Neuronal stem cell (in vitro differentiated cells): ENCODE measurements at places on chromosomes 6 and 20.

GRCh38 chr6:113591896-113592827 is 265.0 kb upstream of the MARCKS start:
- no peak for DNase-seq

DNA sequence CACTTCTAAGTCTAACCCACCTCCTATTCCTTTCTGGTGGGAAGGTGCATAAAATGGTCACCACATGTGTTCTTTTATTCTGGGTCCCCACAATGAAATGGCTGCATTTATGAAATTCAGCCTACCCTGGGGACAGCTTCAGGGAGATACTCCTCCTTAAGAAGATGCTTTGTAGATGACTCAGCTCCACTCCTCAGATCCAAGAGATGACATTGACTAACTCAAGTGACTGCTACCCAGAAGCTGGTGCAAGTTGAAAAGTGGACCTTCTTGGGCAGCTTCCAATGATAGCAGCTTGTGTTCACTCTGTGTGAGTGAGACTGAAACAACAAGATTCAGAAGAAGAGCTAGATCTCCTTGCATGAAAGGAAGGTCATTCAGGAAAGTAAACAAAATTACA is 113.4 kb downstream of the SCP2D1 start:
- no peak for DNase-seq

GRCh38 chr6:25899123-25899522 is 25.1 kb upstream of the SLC17A3 start:
- DNase-seq = peak; percentile 17

DNA sequence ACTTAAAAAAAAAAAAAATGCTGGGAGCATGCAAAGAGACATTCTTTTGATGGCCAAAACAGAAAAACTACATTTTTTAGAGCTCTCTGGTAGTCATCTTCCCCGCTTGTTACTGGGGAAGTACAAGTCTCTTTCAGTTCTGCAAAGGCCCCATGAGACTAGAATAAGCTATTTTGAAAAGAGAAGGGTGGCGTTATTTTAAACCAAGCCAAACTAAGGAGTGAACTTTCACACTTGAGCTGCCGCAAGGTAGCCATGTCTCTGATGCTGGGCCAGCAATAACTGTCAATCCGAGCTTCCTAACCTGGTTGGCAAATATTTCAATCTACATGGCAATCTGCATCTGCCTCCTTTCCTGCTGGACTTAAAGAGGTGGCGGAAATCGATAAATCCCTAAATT is 96.7 kb downstream of the L3MBTL3 start:
- no peak for DNase-seq

DNA sequence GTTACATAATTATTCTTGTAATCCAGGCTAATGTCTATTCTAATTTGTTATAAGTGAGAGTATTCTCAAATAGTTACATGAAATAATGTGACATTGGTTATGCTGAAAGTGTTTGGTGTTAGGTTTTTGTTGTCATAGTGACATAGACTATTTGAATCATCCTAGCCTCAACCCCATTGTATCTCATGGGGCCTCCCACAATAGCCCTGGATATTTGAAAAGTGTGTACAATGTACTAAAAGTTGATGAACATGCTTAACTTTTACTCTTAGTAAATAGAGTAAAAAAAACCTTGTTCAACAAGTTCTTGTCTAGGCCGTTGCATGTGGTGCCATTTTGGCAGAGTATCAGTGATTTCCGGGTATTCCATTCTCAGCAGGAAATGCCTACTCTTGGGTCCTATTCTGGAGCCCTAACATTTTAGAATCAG is 83.0 kb downstream of the RTN4IP1 start:
- DNase-seq = no peak

GRCh38 chr6:52514514-52514913 is 62.3 kb downstream of the TRAM2 start:
- no peak for DNase-seq

DNA sequence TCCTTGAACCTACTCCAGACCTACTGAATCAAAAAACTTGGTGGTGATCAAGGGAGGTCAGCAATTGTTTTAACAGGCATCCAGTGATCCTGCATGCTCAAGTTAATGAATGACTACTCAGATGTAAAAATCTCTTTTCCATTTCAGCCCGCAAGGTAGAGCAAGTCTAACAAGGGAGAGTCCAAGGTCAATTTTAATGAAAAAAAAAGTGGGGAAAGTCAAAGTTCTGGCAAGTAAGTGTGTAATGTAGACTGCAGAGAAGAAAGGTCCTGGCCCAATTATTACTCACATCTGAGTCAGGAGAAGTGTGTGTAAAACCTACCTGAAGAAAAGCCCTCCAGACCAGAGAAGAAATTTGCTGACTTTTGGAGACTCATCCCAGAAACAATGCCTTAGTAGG is 193.5 kb downstream of the UBE3D start:
- DNase-seq = no peak
